Stimulated activated CD8-positive, alpha-beta memory T cell treated with anti-CD3 and anti-CD28 coated beads, Interleukin-15, amount 100 ng/mL, for 4 hours (primary cell): ENCODE measurements at places on chromosomes 5 and 9.

DNA sequence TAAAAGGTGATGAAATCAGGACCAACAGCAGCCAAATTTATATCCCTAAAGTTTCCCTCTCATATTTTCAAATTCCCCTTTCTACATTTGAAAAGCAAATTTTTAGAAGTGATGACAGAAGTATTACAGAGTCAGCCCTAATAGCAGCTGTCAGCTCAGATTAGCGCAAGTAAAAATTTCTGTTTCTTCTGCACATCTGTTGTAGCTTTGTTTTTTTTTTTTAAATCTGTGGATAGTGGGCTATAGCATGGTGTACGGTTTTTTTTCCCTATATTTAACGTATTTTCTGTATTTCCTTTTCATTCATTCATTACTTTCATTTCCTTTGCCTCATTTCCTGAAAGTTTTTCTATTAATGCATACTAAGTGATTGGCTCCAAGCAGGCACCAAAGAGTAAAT, 99.1 kb downstream of the MACIR start:
- no peak for DNase-seq

GRCh38 chr5:157519579-157520253, 55.9 kb downstream of the ADAM19 start:
- DNase-seq, result no peak

GRCh38 chr5:159825551-159826051, 90.7 kb upstream of the ADRA1B start:
- no peak for DNase-seq

GRCh38 chr9:123005964-123006363, 27.5 kb upstream of the GPR21 start:
- no peak for DNase-seq

DNA sequence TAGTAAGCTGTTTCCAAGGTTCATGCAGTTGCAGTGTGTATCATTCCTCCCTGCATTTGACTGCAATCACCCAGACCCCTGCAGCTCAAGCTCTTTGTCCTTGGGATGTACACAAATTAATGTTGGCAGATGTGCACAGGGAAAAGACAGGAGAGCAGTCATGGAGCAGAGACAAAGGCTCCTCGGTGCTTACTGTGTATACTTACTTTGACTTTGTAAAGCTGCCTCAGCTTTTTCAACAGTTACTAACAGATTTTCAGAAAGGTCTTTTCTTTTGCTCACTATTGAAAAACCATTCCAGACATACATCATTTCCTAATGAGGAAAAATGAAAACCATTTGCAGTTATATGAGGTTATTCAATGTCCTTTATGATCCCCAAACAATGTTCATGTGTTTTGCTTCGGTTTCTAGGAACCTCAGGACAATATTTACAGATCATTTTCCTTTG, 124.9 kb downstream of the TTC39B start:
- no peak for DNase-seq

- DNase-seq, result no peak
These were observed 249.5 kb downstream of the ISL1 start for GRCh38 chr5:51632793-51633192.

- DNase-seq, result no peak
These were observed 29.6 kb downstream of the PAX5 start for GRCh38 chr9:37004424-37004935.

DNA sequence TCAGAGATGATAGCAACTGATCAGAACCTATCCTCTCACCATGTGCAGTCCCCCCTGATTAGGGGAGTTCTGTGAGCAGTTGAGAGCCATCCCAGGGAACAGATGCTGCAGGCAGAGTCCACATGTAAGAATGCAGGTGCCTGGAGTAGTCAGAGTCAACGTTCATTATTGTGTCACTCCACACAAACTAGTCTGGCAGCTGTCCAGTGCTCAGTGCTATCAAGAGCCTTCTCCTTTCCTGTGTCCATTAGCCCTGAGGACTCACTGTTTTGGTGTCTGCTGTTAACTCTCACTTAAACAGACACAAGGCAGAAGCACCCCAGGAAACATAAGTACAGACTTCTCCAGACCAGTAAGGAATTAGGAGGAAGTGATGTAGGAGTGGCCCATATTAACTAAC, 2.5 kb downstream of the SH3TC2 start:
- no peak for DNase-seq

- DNase-seq, result no peak
These were observed 5.3 kb downstream of the FGF18 start for GRCh38 chr5:171424726-171425125.

DNA sequence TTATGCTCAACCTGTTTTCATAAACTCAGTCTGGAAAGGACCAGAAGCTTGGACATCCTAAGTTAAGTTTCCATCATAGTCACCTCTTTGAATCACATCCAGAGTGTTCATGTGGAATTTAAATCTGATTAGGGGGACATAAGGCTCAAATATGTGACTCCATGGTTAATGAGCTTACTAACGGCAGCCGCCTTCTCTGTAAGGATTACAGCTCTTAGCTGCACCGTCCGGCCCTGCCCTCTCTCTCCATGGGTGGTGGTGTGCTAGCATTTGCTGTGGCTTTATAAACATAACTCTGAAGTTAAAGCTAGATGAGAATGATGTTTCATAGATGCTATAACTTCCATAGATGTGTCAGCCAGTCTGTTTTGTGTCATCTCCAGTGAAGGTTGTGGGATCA, 156.5 kb downstream of the TRIO start:
- DNase-seq, result no peak

- peak; percentile 30 for DNase-seq
These were observed 4.0 kb upstream of the PCDHGA1 start for GRCh38 chr5:141326088-141326854.

DNA sequence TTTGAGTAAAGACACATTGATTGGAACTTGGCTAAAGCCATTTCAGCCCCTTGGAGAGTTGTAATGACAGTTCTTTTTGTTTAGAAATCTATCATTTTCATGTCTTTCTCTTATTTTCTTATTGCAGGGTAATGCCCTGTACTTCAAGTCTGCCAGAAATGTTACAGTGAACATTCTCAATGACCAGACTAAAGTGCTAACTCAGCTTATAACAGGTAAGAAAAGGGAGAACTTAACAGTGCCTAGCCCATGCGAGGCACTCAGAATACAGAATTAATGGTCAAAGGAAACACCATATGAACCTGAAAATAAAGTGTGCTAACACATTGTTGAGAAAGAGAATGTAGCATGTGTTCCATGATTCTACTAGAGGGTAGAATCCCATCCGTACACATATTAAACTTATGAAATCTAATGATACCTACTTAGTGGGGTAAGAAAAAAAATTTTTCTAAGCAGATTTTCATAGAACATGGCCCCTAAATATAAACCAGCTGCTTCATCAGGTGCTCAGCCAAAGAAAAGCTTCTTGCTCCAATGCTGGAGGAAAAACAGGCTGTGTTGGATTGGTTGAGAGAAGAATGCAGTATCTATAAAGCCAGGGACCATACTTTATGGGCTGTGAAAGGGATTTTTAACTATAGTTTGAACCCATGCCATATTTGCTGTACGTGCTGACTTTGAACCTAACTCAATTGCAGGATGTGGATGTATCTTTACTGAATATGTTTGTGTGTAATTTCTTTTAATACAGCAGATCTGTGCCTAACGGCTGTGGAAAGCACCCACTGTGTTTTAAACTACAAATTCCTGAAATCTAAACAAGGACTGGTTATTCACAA, 260.8 kb upstream of the PPP1R2B start:
- no peak for DNase-seq

GRCh38 chr9:19965336-19965735, 176.5 kb upstream of the SLC24A2 start:
- no peak for DNase-seq

- no peak for DNase-seq
These were observed 8.0 kb downstream of the KLF9 start for GRCh38 chr9:70406434-70406862.

DNA sequence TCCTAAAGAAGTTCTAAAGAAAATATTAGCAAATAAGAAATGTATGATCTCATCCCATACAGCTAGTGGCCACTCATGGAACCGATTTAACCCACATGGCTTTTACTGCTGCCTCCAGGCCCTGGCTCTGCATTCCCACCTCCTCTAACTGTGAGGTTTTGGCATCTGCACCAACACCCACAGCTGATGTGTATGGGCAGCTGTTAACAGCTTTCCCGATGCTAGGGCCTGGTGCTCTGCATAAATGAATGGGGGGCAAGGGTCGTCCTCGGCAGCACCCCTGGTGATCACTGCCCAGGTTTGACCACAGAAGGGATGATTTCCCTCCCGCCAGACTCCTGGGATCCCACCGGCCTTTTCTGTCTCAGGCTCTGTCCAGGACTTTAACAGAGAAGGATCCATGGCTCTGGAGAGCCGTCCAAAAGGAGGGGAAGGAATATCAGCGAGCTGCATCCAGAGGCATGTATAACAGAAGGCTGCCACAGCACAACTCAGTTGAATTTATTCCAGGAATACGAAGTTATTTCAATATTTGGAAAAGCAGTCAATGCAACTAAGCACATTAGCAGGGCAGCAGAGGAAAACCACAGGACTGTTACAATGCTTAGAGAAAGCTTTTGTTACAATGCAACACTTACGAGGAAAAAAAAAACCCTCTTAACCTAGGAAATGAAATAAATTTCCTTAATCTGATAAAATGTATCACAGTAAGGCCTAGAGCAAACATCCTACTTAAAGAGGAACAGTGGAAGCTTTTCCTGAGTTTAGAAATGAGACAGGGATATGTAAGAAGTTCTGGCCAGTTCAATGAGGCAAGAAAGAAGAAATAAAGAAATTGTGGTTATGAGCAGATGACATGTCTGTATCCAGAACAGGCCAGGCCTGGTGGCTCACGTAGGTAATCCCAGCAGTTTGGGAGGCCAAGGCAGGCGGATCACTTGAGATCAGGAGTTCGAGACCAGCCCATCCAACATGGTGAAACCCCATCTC, 63.1 kb downstream of the NACC2 start:
- no peak for DNase-seq

DNA sequence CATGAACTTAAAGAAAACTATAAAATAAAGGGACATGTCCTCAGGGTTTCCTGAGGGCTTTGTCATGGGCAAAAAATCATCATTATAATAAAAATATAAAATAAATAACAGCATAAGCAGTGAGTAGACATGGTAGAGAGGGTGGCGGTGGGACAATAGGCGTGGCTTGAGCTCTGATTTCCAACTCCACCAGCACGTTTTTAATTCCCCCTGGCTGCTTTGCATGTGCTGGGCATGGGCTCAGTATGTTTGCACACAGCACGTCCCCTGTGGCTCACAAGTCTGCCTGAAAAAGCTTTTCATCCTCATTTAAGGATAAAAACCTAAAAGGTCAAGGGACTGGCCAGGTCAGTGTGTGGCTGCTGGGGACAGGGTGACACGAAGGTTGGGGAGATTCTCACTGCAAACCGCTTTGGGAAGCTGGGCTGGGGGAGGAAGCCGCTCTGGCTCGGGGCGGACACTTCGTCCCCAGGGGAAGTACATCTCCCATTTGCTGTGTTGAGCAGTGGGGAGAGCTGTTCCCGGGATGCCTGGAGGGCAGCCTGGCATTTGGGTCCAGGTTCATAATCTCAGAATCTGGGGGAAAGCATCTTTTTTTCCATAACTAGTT, 32.6 kb downstream of the NKX2-5 start:
- DNase-seq, result no peak

DNA sequence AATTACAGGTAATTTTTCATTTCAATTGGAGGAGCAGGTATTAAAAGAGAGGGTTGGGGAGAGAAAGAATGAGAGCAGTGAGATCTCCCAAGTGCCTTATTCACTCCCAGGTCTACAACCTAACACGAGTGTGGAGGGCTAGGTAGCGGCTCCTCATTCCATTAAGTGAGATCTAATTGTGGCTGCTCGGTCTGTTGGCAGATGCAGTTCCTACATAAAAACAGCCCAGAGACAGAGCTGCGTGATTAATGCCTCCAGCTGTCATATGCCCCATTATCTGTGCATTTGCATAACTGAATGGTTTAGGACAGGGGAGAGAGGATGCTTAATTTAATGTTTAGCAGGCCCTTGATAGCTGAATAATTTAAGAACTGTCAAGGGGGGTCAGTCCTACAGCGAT, 100.5 kb downstream of the PSAT1 start:
- DNase-seq, result no peak

DNA sequence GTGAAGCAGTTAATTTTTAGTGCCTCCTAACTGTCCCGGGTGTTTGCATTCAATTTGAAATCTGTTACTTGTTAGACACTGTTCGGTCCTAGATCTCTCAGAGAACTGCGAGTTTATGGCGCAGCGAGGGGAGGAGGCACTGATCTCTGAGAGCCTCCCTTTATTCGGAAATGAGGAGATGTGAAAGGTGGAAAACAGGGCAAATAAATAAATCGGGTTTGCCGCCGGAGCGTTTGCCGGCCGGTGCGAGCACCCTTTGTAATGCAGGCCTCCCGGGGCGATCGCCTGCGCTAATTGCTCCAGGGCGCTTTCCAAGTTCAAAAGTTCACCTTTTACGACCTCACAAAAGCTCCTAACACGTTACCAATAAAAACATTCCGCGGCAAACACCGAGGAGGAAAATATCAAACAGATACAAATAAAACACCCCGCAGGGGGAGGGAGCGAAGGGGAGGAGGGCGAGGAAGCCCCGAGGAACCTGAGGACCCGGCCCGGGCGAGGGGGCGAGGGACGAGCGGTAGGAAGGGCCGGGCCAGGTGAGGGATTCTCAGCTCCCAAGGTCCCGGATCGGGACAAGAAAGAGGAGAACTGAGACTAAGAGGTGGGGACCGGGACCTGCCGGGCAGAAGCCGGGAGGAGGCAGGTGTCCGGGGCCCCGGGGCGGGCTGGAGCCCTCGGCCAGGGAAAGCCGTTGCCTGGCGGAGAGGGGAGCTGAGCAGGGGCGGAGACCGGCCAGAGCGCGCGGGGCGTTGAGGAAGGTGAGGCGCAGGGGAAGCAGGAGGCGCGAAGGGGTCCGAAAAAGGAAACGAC, 1.4 kb downstream of the NR6A1 start:
- no peak for DNase-seq

GRCh38 chr9:105039175-105039799, 111.3 kb upstream of the ABCA1 start:
- no peak for DNase-seq

- DNase-seq, result no peak
These were observed 227.8 kb upstream of the TBCA start for GRCh38 chr5:78003919-78004318.

GRCh38 chr5:89449392-89450148, 566.6 kb upstream of the MEF2C start:
- DNase-seq, result no peak

DNA sequence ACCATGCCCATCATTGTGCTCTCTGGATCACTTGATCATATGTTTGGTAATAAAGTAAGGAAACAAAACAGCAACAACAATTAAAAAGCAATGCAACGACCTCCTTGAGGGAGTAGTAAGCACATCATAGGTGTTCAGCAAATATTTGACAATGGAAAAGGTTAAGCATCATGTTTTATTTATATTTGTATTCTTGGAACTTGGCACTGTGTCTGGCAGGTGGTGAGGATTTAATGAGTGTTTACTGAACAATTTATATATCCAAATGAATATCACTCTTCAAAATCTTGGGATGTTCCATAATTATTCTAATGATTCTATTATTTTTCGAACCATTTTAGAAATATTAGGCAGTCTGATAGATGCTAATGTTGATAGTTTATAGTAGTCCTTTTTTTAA, 6.2 kb downstream of the PIP5K1B start:
- DNase-seq, result no peak

GRCh38 chr5:109998726-109999125, 309.0 kb downstream of the MAN2A1 start:
- no peak for DNase-seq
